CD14-positive monocyte (primary cell): ENCODE measurements at places on chromosomes 12 and 14.

DNA sequence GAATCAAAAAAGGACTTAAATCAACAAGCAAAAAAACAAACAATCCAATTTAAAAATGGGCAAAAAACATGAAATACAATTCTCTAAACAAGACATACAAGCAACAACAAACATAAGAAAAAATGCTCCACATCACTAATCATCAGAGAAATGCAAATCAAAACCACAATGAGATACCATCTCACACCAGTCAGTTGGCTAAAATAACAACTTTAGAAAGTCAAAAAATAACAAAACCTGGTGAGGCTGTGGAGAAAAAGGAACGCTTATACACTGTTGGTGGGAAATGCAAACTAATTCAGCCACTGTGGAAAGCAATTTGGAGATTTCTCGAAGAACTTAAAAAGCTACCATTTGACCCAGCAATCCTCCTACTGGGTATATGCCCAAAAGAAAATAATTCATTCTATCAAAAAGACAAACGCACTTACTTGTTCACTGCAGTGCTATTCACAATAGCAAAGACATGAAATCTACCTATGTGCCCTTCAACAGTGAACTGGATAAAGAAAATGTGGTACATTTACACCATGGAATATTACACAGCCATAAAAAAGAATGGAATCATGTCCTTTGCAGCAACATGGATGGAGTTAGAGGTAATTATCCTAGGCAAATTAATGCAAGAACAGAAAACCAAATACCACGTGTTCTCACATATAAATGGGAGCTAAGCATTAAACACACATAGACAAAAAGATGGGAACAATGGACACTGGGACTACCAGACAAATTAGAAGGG is 26.9 kb downstream of the PRKD1 start:
- DNase-seq: no peak

DNA sequence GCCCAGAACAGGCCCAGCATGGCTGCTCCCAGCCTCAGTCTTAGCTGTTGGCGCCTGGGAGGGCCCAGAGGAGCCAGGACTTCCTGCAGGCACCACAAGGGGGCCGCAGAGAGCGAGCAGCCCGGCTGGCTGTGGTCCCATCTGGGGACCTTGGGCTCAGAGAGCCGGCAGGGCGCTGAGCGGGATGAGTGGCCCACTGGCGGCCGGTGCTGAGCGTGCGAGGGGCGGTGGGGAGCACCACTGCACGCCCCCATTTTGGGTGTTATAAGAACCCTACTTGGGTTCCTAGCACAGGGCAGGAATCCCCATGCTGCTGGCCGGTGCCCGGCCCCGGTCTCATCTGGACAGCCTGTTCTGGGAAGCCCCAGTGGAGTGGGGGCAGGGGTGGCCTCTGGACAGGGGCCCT is 25.9 kb upstream of the CRIP2 start:
- peak; percentile 35 for DNase-seq

DNA sequence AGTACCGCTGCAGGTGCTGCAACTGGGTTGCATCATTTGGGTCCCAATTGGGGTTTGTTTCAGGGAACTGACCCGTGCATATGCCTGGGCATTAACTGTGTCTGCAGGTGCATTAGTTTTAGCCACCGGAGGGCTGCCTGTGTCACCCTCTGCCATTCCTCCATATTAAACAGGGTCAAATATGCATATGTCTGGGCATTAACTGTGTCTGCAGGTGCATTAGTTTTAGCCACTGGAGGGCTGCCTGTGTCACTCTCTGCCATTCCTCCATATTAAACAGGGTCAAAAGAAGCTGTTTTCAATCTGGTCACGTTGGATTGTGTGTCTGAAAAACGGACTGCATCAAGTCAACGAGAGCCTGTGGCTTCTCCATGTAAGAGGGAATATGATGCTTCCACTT is 1317.0 kb downstream of the TMEM121 start:
- DNase-seq: no peak

DNA sequence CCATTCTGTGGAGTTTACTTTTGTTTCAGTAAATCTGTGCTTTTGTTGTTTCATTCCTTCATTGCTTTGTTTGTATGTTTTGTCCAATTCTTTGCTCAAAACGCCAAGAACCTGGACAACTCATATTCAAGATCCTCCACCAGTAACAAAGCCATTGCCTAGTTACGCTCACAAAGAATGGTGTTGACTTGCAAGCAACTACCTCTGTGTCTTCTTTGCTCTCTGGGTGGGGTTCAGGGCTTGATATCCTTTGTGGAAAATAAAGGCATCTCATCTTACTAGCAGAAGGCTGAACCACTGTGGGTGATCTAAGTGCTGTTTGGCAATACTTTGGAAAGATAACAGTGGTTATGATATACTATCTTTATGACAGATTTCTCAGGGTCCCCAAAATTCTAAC is 233.4 kb upstream of the ABCD2 start:
- no peak for DNase-seq

GRCh38 chr12:107362960-107363359 is 269.6 kb upstream of the CRY1 start:
- DNase-seq: no peak

GRCh38 chr12:127304751-127305725 is 961.9 kb upstream of the TMEM132C start:
- DNase-seq: no peak

DNA sequence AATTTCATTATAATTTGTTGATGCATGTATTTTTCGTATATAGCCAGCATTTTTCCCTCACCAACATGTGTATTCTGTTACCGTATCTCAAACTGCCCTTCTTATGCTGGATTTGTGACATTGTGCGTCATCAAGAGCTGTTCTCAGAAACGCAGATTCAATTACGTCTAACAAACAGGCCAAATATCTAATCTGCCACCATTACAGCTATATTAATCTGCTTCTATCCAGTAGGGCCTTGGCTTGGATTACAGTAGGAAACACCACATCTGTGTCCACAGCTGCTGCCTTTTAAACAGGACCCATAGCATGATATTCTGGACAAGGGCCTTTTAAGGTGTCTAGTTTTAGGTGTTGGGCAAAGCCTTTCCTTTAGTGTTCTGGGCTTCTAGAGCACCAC is 140.6 kb downstream of the PDE3A start:
- no peak for DNase-seq

- DNase-seq: no peak
These were observed 33.7 kb downstream of the RFLNA start for GRCh38 chr12:124328636-124329035.

GRCh38 chr14:90399541-90400444 is 3.0 kb downstream of the CALM1 start:
- DNase-seq: peak; percentile 92

DNA sequence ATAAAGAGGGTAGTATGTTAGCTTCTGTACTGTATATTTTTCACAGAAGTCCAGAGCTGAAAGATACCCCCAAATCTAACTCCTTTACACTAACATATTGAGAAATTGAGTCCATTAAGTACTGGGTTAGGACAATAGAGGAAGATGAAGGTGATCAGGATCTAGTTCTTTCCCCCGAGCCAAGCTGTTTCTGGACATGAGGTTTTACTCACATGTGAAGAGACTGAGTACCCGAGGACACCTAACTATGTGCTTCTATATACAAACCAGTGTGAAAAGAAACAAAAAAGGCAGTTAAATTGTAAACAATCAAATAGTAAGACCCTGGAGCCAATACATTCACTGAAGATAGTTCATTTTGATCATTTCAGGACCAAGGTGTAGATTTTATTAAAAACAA is 3.8 kb upstream of the TRHDE start:
- DNase-seq: no peak

- no peak for DNase-seq
These were observed 129.4 kb downstream of the NPAS3 start for GRCh38 chr14:33068040-33068439.

- no peak for DNase-seq
These were observed 24.2 kb upstream of the CLEC14A start for GRCh38 chr14:38280081-38280480.

GRCh38 chr12:44118946-44119345 is 283.1 kb downstream of the TMEM117 start:
- DNase-seq: no peak

GRCh38 chr12:26631846-26632245 is 201.1 kb downstream of the ITPR2 start:
- DNase-seq: no peak

DNA sequence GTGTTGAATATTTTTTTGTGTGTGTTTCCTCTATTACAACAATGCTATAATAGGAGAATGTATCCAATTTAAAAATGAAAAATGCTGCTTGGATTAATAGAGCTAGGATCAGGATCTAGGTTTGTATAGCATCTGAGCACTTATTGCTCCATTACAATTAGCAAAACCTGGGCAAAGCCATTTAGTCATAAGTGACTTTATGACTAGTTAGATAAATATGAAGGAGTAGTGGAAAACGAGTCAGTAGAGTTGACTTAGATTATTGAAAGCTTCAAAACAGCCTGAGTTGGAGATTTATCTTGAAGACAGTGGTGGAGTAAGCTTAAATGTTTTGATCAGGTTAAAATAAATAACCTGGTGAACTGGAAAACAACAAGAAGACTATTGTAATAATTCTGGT is 2.8 kb downstream of the MED21 start:
- DNase-seq: no peak

- DNase-seq: no peak
These were observed 160.7 kb downstream of the MED13L start for GRCh38 chr12:116116650-116117424.

DNA sequence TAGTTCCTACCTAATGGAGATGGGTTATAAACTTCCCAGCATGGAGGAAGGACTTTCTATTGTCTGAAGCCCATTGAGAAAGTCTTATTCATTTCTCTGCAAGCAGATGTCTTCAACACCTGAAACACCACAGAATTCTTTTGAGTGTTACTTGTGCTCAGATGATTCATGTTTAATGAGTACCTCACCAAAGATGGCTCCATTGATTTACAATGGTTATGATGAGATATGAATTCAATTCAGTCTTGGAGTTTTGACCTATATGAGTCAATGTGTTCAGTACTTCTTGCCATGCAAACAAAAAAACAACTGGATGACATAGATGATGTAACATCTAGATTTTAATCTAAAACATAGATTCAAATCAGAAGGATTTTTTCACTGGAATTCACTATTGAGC is 15.4 kb upstream of the PAWR start:
- DNase-seq: no peak

GRCh38 chr12:62813031-62813829 is 121.7 kb downstream of the PPM1H start:
- DNase-seq: peak; percentile 34

DNA sequence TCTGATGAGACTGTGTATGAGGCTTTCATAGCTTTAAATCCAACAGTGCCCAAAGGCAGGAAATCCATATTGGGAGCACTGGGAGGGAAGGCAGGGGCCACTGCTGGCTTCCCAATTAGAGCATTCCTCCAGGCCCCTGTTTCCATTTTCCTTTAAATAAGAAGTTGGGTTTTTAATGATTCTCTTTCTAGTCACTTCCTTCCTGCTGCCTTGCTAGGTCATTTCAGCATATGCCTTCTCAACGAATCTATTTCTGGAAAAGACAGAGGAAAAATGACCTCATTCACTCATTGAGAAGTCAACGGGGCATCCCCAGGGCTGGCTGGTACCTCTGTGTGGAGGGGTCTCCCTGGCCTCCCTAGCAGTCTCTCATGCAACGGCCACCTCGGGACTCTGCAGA is 43.5 kb downstream of the IGF1 start:
- no peak for DNase-seq

- DNase-seq: no peak
These were observed 25.5 kb downstream of the LRTM2 start for GRCh38 chr12:1845886-1846285.

- no peak for DNase-seq
These were observed 287.2 kb upstream of the ATP2B1 start for GRCh38 chr12:89995870-89996269.

DNA sequence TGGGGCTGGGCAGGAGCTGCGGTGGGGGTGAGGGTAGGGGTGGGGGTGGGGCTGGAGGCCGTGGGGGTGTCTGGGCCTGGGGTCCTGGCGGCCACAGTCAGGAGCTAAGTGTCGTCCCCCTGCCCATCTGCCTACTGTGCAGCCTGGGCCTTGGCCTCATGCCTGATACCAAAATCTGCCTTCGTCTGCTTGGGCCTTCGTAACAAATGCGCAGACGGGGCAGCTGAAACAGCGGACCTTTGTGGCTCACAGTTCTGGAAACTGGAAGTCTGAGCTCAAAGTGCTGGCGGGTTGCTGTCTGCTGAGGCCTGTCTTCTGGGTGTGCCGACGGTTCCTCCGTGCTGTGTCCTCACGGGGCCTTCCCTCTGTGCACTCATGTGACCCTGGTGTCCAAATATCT is 61.7 kb downstream of the KIF26A start:
- no peak for DNase-seq

- DNase-seq: no peak
These were observed 6.9 kb upstream of the SLC11A2 start for GRCh38 chr12:51033048-51033447.
